Muscle of leg (tissue), 16 donors: ENCODE measurements at places on chromosomes 6 and 20. TPM values are rescaled to one million over a fixed set of nuclear protein-coding genes. Genes with fewer than 3 reads are reported as not detected.

NMBR gene
- polyA plus RNA-seq: 0.36 TPM

DNA sequence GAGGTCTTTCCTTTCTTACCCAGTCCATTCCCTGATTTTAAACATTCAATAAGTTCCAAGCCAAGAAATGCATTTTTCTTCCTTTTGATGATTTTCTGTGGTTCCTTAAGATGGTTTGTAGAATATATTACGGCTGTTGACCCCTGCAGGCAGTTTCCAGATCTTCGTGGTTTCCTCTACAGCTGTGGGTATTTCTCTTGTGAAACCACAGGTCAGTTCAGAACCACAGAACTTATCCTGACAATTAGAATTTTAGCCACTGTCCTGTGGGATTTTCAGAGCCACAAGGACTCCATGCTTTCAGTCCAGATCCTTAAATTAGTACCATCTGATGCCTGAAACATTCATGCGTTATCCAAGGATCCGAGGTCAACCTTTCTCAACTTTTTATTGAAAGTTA, 29.7 kb upstream of the EXOC2 start:
- DNase-seq: no peak
- H3K27me3 ChIP-seq: no peaks in the 10 kb centered on the region
- H3K27ac ChIP-seq: no peak overlapping the region
- H3K36me3 ChIP-seq: no peaks in the 10 kb centered on the region
- no peaks in the 10 kb centered on the region for H3K4me1 ChIP-seq
- no peak overlapping the region for H3K4me3 ChIP-seq

- no peaks in the 10 kb centered on the region for H3K36me3 ChIP-seq
- no peak overlapping the region for H3K27ac ChIP-seq
- DNase-seq: no peak
These were observed 22.3 kb downstream of the ABRACL start for GRCh38 chr6:139050770-139051313.

PRSS35 gene
- 91.3 TPM for polyA plus RNA-seq
